Stimulated activated CD4-positive, alpha-beta T cell treated with anti-CD3 and anti-CD28 coated beads, Interleukin-15, amount 100 ng/mL, for 1 hour (primary cell): ENCODE measurements at places on chromosomes 13 and 19.

GRCh38 chr19:23075031-23075733 is 41.6 kb upstream of the ZNF730 start:
- DNase-seq: no peak

DNA sequence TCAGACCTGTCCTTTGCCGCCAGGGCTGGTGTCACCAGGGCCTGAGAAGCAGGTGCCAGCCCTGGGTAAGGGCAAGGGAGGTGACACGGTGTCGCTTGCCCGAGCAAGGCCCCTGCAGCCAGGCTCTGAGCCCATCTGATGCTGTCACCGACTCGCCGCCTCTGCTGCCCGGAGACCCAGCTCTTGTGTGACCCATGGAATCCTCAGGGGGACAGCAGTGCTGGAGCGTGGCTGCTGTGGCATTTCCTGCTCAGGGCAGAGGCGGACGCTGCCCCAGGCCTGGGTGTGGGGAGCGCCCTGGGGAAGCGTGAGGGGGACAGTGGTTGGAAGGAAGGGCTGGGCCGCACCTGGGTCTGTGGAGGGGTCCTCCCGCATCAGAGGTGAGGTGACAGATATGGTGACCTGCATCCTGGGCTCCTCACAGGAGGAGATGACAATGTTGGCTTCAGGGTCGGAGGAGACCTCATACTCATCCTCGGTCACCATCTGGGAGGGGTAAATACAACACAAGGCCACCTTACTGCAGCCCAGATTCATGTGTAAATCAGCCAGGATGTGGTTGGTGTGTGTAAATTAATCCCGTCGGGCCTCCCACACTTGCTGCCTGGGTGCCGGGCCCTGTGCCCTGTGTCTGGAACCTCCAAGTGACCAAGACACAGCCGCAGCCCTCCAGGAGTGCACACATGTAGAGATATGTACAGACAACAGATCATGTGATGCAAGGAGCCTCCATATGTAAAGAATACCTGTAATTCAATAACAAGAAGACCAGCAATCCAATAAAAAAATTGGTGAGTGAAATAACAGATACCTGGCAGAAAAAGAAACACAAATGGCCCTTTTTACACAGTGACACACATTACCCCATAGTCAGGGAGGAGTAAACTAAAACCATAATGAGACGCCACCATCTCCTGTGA is 27.6 kb upstream of the MATK start:
- DNase-seq: no peak

DNA sequence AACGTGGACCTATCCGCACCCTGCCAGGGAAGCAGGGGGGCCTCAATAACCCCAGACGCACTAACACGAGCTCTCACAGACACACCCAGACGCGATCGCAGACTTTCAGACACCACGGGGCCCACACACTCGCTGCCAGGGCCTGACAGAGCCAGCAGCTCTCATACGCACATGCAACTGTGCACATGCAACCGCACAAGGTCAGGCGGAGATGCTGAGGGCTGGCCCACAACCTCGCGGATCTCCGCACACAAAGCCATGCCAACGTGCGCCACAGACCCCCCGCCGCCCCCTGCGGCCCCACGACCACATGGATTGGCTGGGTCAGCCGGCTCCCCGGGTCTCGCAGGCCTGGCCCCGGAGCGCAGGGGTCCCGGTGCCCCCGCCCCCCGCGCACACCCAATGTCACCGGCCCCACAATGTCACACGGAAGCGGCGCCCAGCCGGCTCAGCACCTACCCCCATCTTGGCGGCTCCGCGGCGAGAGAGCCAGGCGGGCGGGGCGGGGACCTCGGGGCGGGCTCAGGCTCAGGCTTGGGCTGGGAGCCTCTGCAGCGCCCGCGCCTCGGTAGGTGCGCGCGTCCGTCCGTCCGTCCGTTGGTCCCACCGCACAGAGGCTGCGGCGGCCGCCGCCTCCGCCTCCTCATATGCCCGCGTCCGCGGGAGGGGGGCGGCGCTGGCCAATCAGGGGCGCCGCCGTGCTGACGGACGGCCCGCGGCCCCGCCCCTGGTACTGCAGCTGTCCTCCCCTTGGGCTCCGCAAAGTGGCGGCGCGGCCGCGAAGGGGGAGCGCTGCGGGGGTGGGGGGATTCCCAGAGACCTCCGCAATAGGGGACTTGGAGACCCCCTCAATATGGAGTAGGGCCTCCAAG is at the start of gene ATP1A3:
Gene ATP1A3 (minus strand): TSS at position 619 of the 872 bp plus-strand sequence. CDS start 154 bp downstream, at position 465.
- peak; percentile 29 for DNase-seq

DNA sequence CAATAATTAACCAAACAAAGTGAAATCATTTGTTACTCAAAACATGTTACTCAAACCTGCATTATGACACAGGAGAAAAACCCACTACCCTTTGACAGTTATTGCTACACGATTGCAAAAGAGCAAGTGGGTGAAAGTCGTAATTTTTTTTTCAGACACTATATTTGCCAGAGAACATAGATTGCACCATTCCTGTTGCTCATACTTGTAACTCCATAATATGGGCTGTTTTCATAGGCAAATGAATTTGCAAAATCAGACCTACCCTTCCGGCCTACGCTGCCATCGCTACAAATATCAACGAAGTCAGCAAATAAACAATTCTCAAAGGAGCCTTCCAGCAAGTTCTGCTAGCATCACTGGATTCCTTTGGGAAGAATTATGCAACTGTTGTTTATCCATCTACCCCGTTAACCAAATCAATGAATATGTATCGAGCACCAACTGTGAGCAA is 396.5 kb downstream of the IRS2 start:
- no peak for DNase-seq

DNA sequence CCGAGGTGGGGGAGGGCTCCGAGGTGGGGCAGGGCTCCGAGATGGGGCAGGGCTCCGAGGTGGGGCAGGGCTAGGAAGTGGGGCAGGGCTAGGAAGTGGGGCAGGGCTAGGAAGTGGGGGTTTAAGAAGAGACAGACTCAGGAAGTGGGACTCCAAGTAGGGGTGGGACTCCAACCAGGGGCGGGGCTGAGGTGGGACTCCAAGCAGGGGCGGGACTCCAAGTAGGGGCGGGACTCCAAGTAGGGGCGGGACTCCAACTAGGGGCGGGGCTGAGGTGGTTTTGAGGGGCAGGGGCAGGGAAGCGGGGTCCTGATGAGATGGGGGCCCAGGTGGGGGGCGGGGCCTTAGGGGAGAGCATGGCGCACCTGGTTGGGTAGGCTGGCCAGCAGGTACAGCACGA is 13.6 kb downstream of the CFD start:
- peak; percentile 64 for DNase-seq

- no peak for DNase-seq
Measured at GRCh38 chr13:55728247-55728646, 1412.5 kb upstream of the PRR20A start.

- no peak for DNase-seq
Measured at GRCh38 chr19:39587496-39587895, 14.8 kb upstream of the LGALS13 start.

- DNase-seq: no peak
Measured at GRCh38 chr13:62299988-62300387, 884.3 kb upstream of the PCDH20 start.

- DNase-seq: no peak
Measured at GRCh38 chr19:54352546-54352945, 12.2 kb downstream of the LAIR1 start.

DNA sequence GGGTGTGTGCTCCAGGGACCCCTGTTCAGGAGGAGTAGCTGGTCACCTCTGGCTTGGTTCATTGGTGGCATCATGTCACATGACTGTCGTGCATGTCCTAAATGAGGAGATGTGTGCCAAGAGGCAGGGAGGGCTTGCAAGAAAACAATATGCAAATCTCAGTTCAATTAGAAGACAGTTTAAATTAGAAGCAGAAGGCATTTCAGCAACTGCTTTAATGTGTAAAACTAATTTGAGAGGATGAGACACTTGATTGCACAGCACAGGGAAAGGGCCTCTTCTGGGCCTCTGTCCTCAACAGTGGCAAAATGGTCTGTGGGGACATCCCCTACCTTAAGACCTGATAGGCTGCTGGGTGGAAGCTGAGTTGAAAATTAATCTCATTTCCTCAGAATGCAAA is 54.6 kb downstream of the SPATA13 start:
- DNase-seq: no peak

DNA sequence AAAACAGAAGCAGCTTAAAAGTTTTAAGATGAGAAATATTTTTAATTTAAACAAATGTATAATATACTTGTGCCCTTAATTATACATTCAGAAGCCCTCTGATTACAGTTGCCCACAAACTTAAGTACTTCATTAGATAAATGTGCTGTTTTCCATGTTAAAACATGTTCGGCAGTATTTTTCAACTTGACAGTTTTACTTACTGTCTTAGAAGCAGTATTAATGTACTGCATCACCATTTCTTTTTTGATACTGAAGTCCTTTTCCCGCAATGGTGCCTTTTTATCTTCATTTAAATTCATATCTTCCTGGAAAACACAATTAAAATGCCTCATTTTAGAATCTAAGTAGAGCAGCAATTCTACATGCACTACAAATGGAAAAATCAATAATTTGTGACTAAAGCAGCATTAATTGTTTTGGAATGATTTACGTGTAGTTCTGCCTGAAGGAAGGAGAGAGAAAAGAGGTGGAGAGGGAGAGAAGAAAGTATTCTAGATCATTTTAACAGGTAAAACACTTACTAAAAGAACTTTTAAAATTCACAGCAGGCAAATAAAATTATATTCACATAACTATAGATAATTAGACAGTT is 70.2 kb downstream of the DIAPH3 start:
- DNase-seq: no peak

- no peak for DNase-seq
Measured at GRCh38 chr13:87680298-87680697, 9.1 kb downstream of the SLITRK5 start.

DNA sequence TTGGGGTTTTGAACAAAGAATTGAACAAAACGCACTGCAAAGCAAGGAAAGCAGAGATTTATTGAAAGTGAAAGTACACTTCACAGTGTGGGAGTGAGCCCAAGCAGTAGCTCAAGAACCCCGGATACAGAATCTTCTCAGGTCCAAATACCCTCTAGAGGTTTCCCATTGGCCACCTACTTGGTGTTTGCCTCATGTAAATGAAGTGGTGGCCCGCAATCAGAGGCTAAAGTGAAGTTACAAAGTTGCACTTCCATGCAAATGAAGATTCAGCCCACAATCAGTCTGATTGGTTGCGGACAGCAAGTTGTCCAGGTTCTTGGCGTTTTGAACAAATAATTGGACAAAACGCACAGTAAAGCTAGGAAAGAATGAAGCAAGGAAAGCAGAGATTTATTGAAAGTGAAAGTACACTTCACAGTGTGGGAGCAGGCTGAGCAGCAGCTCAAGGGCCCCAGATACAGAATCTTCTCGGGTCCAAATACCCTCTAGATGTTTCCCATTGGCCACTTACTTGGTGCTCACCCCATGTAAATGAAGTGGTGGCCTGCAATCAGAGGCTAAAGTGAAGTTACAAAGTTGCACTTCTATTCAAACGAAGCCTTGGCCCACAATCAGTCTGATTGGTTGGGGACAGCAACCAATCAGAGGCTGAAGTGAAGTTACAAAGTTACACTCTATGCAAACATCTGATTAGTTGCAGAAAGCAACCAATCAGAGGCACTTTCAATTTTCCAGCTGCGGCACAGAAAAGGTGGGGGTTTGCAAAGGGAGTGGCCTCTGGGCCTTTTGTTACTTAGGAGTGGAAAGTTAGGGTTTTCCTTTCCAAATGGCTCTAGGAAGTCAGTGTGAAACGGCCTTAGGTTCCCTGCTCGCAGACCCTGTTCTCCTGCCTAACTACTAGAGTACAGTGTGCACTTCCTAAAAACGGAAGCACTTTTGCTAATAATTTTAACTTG is 4.8 kb upstream of the TM9SF2 start:
- peak; percentile 51 for DNase-seq

DNA sequence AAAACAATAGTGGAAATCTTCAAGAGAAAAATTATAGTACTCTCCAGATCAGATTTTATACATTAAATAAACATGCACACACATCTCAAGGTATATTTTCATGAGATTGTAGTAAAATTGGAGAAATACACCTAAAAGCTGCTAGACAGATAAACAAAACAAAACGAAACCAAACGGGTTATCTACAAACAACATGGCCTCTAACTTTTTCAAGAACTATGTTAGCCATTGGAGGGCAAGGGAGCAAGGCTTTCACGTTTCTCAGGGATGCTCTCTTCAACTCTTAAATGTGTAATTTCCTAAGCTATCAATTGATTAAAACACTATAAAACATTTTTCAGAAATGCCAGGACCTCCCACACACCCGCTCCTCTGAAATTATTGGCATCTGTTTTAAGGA is 1262.4 kb upstream of the PCDH20 start:
- DNase-seq: no peak

- no peak for DNase-seq
Measured at GRCh38 chr13:103140001-103140671, 73.9 kb upstream of the SLC10A2 start.

DNA sequence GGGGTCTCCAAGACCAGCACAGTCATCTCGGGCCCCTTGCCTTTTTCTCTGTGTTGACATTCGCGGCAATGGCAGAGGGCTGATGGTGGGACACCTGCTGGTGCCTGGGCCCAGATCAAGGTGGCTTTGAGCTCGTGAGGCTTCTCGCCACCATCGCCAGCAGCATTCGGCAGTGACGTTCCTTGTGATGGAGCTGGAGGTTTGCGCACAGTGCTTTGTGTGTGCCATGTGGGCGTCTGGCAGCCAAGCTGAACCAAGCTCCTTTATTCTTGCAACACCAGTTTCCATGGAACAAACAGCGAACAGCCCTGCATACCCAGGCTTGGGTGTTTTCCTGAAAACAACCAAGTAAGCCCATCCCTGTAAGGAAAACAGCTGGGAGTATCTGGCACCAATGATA is 9.1 kb upstream of the TMEM255B start:
- no peak for DNase-seq

GRCh38 chr13:92991692-92992091 is 234.9 kb upstream of the GPC6 start:
- no peak for DNase-seq

GRCh38 chr19:55336101-55336500 is 3.6 kb upstream of the KMT5C start:
- DNase-seq: no peak

DNA sequence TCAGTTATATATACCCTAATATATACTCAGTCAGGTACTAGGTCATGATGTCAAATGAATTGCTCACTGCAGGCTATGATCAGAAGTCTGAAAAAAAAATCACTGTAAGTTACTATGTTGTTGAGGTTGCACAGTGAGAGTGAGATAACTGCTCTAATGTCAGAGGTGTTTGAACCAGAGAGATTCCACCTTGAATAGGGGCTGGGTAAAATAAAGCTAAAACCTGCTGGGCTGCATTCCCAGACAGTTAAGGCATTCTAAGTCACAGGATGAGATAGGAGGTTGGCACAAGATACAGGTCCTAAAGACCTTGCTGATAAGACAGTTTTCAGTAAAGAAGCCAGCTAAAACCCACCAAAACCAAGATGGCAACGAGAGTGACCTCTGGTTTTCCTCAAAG is 10.2 kb downstream of the EPSTI1 start:
- DNase-seq: no peak
